Chondrocyte (in vitro differentiated cells): ENCODE measurements at places on chromosomes 1 and 21. TPM values are rescaled to one million over a fixed set of nuclear protein-coding genes. Genes with fewer than 3 reads are reported as not detected.

GRCh38 chr1:56561227-56562019, 17.9 kb downstream of the PLPP3 start:
- no peak for DNase-seq
- no peak overlapping the region for H3K27ac ChIP-seq
- H3K27me3 ChIP-seq, result no peaks in the 10 kb centered on the region

- H3K4me1 ChIP-seq, result peaks cover 3% of the 10 kb centered on the region
- no peaks in the 10 kb centered on the region for H3K27me3 ChIP-seq
- no peak overlapping the region for H3K27ac ChIP-seq
- H3K36me3 ChIP-seq, result no peaks in the 10 kb centered on the region
Observed at GRCh38 chr1:231721436-231721835, 94.8 kb downstream of the DISC1 start.

- no peaks in the 10 kb centered on the region for H3K36me3 ChIP-seq
- no peak for DNase-seq
- H3K27me3 ChIP-seq, result no peaks in the 10 kb centered on the region
- no peak overlapping the region for H3K4me3 ChIP-seq
Observed at GRCh38 chr1:240758296-240758695, 146.3 kb upstream of the GREM2 start.

DNA sequence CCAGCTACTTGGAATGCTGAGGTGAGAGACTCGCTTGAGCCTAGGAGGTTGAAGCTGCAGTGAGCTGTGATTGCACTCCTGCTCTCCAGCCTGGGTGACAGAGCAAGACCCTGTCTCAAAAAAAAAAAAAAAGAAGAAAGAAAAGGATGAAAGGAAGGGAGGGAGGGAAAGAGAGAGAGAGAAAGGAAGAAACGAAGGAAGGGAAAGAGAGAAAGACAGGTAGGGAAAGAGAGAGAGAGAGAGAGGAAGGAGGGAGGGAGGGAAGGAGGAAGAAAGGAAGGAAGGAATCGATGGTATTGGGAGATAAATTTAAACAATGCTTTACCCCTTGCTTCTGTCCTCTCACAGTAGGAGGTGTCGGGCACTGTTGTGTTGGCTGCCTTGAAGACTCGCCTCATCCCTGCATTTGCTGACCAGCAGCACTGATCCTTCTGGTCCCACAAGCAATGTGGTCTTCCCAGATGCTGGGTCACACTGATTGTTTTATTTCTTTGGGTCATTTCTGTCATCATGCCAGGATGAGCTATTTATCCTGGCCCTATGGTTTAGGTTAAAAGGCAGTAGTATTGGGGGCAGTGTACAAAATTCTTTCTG, 30.9 kb downstream of the GPR137B start:
- H3K27ac ChIP-seq, result no peak overlapping the region
- no peak overlapping the region for H3K4me3 ChIP-seq
- DNase-seq, result no peak
- no peaks in the 10 kb centered on the region for H3K27me3 ChIP-seq
- H3K4me1 ChIP-seq, result peaks cover 14% of the 10 kb centered on the region
- H3K36me3 ChIP-seq, result peaks cover 1% of the 10 kb centered on the region

DNA sequence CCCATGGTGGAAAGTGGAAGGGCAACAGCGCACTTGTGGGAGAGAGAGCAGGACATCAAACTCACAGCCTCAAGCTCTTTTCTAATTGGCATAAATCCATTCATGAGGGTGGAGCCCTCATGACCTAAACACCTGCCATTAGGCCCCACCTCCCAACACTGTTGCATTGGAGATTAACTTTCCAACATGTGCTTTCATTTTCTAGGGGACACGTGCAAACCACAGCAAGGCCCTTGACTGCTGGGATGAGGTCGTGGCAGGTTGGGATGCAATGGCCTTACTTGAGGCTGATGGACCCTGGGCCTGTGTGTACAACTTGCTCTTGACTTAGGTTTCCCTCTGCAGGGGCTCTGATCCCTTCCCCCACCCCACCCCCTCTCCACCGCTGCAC, 35.9 kb upstream of the NEK2 start:
- no peaks in the 10 kb centered on the region for H3K27me3 ChIP-seq
- DNase-seq, result no peak
- no peaks in the 10 kb centered on the region for H3K36me3 ChIP-seq

DNA sequence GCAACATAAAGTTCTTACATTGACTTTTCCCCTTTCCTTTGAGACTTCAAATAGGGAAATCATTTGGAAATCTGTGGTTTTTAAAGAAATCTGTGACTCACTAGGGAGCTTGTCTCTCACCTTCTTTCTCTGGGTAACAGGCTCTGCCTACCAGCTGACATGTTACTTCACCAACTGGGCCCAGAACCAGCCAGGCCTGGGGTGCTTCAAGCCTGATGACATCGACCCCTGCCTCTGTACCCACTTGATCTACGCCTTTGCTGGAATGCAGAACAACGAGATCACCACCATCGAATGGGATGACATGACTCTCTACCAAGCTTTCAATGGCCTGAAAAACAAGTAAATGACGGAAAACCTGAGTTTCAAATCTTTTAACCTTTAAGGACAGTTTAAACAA, 9.2 kb upstream of the CHIA start:
- no peaks in the 10 kb centered on the region for H3K4me1 ChIP-seq
- peaks cover 8% of the 10 kb centered on the region for H3K27me3 ChIP-seq
- no peaks in the 10 kb centered on the region for H3K36me3 ChIP-seq
- H3K27ac ChIP-seq, result no peak overlapping the region

DNA sequence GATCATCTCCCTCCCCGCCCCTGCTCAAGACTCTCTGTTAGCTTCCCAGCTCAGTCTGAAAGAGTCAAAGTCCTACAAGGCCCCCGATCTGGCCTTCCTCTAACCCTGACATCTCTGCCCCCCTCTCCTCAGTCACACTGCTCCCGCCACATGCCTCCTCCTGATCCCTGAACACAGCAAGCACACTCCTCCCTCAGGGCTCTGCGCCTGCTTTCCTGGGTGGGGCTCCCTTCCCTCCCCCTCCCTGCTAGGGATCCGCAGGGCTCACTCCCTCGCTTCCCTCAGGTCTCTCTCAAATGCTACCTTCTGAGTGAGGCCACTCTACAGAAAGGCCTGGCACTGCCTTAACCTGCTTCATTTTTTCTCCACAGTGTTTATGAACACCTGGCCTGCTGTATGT, 5.7 kb upstream of the GALE start:
- H3K27me3 ChIP-seq, result no peaks in the 10 kb centered on the region
- peaks cover 3% of the 10 kb centered on the region for H3K36me3 ChIP-seq
- H3K27ac ChIP-seq, result no peak overlapping the region
- DNase-seq, result no peak
- peaks cover 1% of the 10 kb centered on the region for H3K4me1 ChIP-seq

GRCh38 chr21:34592120-34592955, 22.6 kb downstream of the RCAN1 start:
- no peak overlapping the region for H3K4me3 ChIP-seq
- DNase-seq, result no peak
- no peak overlapping the region for H3K27ac ChIP-seq
- H3K36me3 ChIP-seq, result peaks cover 2% of the 10 kb centered on the region
- no peaks in the 10 kb centered on the region for H3K27me3 ChIP-seq

- no peak for DNase-seq
- H3K27me3 ChIP-seq, result peaks cover 2% of the 10 kb centered on the region
- no peaks in the 10 kb centered on the region for H3K36me3 ChIP-seq
- H3K27ac ChIP-seq, result no peak overlapping the region
- H3K4me1 ChIP-seq, result peaks cover 5% of the 10 kb centered on the region
Observed at GRCh38 chr1:152869808-152870419, 8.2 kb upstream of the SMCP start.

TSPEAR gene
- 0.15 to 0.38 TPM in 2 of 3 replicates, not detected in the other for total RNA-seq

ILDR2 gene
- 1.3 to 2.7 TPM (median 1.5 TPM) in 3 replicates for total RNA-seq

UCK2 gene
- total RNA-seq, result 42.1 to 52.2 TPM (median 44.2 TPM) in 3 replicates

FMO5 gene
- total RNA-seq, result 1.8 to 2.8 TPM (median 2.5 TPM) in 3 replicates

ALPL gene
- 17.6 to 37.0 TPM (median 19.2 TPM) in 3 replicates for total RNA-seq

ATP1B1 gene
- 104 to 225 TPM (median 105 TPM) in 3 replicates for total RNA-seq
